ENCODE measurements at places on chromosomes 6 and 20.

- DNase-seq: no peak
Measured at GRCh38 chr6:37502703-37503291, 3.1 kb upstream of the CCDC167 start.

GRCh38 chr20:51378171-51378928, 164.2 kb downstream of the NFATC2 start:
- no peak for DNase-seq

GRCh38 chr20:4081421-4081820, 66.1 kb upstream of the RNF24 start:
- DNase-seq: no peak

DNA sequence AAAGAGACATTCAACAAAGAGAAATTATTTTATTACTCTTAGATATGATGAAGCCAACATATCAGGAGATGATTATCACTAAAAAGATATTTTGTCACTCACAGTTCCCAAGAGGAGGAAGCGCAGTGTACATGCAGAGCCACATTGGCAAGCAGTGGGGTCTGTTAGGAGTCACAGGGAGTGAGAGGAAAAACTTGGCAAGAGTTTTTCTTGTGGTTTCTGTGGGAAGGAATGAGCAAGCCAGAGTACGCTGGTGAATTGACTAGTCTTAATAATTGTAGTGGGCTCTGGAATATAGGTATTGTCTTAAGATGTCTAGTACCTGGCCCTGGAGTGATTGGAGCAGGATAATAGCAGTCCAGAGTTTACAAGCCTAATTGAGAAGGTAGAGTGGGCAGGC, 1095.2 kb downstream of the GRIK2 start:
- no peak for DNase-seq

- DNase-seq: no peak
Measured at GRCh38 chr6:5507131-5507681, 245.9 kb downstream of the FARS2 start.

- DNase-seq: no peak
Measured at GRCh38 chr6:89148016-89148750, 2.3 kb downstream of the PM20D2 start.

GRCh38 chr6:106693418-106693817, 64.0 kb downstream of the QRSL1 start:
- no peak for DNase-seq

DNA sequence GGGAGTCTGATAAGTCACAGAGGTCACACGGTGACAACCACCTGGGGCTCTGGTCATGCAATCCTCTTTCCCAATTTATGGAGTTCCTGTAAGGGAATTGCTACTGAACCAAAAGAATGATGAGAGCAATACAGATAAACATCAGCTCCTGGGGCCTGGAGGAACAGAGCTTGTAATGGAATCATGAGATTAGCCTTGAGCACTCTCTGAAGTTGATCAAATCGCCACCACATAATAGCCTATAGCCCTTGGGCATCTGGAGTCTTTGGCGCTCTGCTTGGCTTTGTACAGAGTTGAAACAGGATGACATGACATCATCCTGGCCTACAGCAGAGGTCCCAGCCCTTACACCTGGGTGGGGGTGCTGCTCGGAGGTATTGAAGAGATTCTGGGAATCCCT, 154.3 kb upstream of the DTNBP1 start:
- DNase-seq: no peak

DNA sequence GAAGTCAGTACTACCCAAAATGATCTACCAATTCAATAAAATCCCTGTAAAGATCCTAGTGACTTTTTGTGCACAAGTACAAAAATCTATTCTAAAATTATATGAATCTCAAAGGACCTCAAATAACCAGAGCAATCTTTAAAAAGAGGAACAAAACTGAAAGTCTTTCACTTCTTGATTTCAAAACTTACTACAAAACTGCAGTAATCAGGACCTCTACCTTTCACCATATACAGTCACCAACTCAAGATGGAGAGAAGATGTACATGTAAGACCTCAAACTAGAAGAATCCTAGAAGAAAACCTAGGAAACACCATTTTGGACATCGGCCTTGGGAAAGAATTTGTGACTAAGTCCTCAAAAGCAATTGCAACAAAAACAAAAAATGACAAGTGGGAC, 109.5 kb upstream of the CD93 start:
- no peak for DNase-seq

DNA sequence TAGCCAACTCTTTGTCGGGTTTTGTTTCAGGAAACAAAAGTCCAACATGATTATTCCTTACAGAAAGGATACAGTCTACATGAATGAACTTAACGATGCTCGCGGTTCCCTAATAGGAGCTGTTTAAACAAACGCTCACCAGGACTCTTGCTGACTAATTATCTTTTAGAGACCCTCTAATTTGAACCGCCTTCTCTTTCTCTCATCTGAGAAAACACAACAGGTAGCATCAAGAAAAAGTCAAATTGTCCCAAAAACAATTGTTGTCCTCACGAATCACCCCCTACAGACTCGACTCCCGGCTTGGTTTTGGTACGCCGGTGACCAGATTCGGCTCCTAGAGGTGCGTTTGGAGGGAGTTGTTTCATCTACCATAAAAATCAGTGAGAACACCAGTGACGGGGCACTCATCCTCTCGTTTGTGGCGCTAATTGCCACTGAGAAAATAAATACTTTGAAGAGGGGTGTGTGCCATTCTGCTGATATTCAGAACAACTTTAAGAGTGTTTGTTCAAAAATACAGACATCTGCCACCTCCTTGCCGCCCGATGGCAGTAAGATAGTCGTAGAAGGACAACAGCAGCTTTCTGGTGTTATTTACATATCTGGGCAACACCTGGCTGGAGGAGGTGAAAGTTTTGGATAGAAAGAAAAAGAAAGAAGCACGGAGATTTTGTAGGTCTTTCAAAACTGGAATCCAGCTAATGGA, 1.1 kb upstream of the SIM1 start:
- DNase-seq: no peak

GRCh38 chr6:52802806-52803205, 810 bp downstream of the GSTA1 start:
- no peak for DNase-seq

DNA sequence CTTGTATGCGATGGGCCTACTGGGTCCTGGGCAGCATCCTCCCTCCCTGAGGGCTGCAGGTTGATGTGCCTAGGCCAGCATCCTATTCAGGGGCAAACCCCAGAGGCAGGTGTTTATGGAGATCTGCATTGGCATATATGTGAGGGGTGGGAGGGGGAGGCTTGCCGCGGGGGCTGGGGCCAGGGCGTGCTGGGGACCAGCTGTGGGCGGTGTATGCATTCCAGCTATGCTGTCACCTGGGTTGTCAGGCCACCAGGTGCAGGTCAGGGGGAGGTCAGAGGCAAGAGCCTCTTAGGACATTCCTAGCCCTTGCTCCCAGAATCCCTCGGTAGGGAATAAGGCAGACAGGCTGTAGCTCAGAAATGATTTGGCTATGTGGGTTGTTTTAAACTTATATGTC, 11.9 kb downstream of the FOXA2 start:
- DNase-seq: no peak

GRCh38 chr20:47524015-47524784, 22.5 kb downstream of the NCOA3 start:
- DNase-seq: no peak
